ENCODE measurements at places on chromosomes 5 and 9.

- DNase-seq: no peak
Observed at GRCh38 chr5:76497065-76497460, 94.0 kb downstream of the IQGAP2 start.

- DNase-seq: no peak
Observed at GRCh38 chr5:54742417-54742891, 224.9 kb downstream of the SNX18 start.

DNA sequence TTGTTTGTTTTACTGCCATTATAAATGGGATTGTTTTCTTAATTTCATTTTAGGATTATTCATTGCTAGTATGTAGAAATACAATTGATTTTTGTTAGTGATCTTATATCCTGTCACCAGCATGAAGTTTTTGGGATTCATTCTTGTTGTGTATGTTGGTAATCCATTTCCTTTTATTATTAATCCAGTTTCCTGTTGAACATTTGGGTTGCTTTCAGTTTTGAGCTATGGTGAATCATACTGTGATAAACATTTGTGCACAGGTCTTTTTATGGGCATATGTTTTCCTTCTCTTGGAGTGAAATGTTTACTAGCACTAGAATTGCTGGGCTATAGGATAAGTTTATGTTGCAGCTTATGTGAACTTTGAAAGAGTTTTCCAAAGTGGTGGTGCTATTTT is 69.6 kb downstream of the MAN2A1 start:
- DNase-seq: no peak

- no peak for DNase-seq
Observed at GRCh38 chr5:179832039-179832745, 11.5 kb downstream of the SQSTM1 start.

GRCh38 chr5:119330367-119331183 is 25.2 kb upstream of the TNFAIP8 start:
- no peak for DNase-seq

DNA sequence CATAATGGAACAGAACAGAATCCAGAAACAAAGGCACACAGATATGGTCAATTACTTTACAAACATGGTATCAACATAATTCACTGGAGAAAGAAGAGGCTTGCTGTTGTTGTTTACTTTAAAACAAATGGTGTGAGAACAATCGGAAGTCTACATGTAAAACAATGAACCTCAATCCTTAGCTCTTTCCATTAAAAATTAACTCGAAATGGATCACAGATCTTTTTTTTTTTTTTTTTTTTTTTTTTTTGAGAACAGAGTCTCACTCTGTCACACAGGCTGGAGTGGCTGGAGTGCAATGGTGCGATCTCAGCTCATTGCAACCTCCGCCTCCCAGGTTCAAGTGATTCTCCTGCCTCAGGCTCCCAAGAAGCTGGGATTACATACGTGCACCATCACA is 9.8 kb downstream of the SEMA4D start:
- DNase-seq: no peak

DNA sequence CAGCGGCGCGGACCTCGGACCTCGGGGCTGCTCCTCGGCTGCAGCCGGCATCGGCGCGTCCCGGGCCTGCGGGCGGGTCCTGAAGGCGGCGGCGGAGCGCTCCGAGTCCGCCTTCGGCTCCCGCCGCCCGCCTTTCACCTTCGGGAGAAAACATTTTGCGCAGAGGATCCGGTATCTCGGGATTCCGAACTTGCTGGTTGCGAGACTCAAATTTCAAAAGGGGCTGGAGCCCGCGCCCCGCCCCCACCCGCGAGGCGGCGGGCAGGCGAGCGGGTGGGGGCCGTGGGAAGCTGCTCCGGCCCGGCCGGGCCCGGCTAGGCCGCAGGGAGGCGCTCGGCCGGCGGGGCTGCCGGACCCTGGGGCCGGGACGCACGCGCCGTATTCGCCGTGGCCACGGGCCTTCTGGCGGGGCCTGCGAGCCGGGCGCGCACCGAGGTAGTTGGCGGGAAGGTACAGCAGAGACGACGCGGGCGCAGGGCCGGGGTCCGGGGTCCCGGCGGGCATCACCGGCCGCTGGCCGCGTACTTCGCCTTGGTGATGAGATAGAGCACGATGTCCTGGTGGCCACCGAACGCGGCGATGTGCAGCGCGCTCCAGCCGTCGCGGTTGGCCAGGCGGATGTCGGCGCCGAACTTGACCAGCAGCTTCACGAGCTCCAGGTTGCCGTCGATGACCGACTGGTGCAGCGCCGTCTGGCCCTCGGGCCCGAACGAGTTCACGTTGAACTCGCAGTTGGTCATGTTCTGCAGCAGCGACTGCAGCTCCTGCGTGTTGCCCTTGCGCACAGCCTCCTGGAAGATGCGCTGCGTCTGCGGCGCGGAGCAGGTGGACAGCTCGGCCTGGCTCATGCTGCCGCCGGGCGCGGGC is 757 bp downstream of the NRARP start:
- DNase-seq: no peak

DNA sequence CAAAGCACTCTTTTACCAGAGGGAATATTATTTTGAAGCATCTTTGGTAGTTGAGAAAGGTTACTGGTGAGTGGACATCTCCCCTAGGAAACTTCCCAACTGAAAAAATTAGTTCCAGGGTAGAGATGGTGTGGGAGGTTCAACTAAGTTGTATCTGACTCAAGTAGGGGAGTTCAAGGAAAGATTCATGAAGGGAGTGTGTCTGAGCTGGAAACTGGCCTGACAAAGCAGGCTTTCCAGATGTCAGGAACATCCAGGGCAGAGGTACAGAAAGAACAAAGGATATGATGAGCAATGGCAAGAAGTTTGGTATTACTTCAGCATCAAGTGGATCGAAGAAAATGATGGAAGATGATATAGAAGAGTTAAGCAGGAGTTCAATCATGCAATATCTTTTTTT is 458.0 kb upstream of the RIOK2 start:
- no peak for DNase-seq

- DNase-seq: no peak
Observed at GRCh38 chr5:134463991-134464760, 52.5 kb upstream of the CDKN2AIPNL start.

- no peak for DNase-seq
Observed at GRCh38 chr5:145943674-145944121, 7.3 kb downstream of the SH3RF2 start.

- peak; percentile 54 for DNase-seq
Observed at GRCh38 chr9:15509931-15510788, 610 bp downstream of the PSIP1 start.

- DNase-seq: no peak
Observed at GRCh38 chr5:157915638-157916037, 56.7 kb upstream of the CLINT1 start.

- no peak for DNase-seq
Observed at GRCh38 chr9:110936719-110937452, 101.4 kb downstream of the LPAR1 start.

DNA sequence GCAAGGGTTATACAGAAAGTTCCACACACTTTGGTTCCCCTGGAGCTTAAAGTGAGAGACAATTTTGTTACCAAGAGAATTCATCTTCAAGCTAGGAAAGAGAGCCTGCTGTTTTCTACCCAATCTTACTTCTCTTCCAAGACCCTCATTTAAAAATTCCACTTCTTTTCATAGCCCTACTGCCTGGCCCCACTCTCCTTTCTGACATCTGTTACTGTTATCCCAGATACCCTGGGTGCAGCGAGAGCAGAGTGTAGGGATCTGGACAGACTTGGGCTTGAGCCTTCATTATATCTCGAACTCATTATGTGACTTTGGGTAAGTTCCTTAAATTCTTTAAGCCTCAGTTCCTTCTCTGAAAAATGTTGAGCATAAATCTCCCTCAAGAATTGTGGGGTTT is 263.1 kb downstream of the ASTN2 start:
- no peak for DNase-seq

- DNase-seq: no peak
Observed at GRCh38 chr9:121362813-121363621, 7.0 kb downstream of the STOM start.

DNA sequence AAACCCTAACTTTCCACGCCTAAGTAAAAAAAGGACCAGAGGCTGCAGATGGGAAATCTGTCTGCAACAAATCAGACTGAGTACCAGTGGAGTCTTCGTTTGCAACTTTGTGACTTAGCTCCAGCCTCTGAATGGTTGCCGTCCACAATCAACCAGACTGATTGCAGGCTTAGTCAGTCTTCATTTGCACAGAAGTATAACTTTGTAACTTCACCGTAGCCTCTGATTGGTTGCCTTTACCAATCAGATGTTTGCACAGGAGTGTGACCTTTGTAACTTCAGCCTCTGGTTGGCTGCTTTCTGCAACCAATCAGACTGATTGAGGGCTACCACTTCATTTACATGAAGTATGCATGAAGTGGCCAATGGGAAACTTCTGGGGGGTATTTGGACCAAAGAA is 53.7 kb downstream of the TGFBR1 start:
- DNase-seq: no peak

- no peak for DNase-seq
Observed at GRCh38 chr9:83656032-83656680, 33.2 kb downstream of the IDNK start.

DNA sequence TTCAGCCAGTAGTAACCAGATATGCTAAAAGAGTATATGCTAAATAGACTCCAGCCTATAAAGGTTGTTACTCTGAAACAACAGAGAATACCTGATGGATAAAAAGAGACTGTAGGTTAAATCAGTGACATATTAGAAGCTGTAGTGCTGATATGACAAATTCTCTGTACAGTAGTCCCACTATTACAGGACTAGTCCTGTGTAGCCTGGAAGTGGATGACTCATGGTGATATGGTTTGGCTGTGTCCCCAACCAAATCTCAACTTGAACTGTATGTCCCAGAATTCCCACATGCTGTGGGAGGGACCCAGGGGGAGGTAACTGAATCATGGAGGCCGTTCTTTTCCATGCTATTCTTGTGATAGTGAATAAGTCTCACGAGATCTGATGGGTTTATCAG is 276.2 kb upstream of the POU5F2 start:
- DNase-seq: no peak

- DNase-seq: no peak
Observed at GRCh38 chr5:27590503-27590902, 552.1 kb upstream of the CDH9 start.

- DNase-seq: peak; percentile 39
Observed at GRCh38 chr9:122095010-122095767, 2.1 kb upstream of the TTLL11 start.

DNA sequence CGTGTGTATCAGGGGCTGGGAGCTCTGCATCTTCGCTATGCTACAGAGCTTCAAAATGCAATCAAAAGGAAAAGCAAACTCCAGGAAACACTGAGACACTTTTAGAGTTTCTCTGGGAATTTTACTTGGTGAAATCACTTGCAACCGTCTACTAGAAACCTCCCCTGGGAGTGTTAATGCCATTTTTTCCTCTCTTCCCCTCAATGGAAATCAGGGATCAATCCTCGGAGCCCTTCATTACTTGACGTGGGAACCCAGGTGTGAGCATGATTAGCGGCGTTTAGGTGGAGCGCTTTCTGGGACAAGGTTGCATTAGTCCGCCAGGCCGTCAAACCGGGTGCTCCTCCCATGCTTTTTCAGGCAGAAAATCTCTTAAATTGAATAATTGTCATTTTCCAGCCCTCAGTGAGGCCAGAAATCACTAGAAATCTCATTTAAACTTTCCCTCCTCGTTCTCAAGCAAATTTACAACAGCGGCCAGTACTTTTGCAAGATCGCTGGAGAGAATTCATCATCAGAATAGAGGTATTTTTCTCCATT is 191.3 kb downstream of the IRX1 start:
- DNase-seq: no peak

- DNase-seq: no peak
Observed at GRCh38 chr5:112929336-112930081, 7.5 kb upstream of the REEP5 start.

- no peak for DNase-seq
Observed at GRCh38 chr5:115807654-115808052, 8.8 kb downstream of the CDO1 start.

GRCh38 chr9:136881691-136882108 is 4.6 kb upstream of the TRAF2 start:
- peak; percentile 27 for DNase-seq

GRCh38 chr5:56829137-56829908 is 14.0 kb downstream of the MAP3K1 start:
- peak; percentile 59 for DNase-seq

GRCh38 chr5:139389701-139390638 is at the start of gene MZB1:
MZB1 (minus strand) TSS chr5:139389913; CDS start chr5:139389856, 57 bp downstream.
- DNase-seq: peak; percentile 50

DNA sequence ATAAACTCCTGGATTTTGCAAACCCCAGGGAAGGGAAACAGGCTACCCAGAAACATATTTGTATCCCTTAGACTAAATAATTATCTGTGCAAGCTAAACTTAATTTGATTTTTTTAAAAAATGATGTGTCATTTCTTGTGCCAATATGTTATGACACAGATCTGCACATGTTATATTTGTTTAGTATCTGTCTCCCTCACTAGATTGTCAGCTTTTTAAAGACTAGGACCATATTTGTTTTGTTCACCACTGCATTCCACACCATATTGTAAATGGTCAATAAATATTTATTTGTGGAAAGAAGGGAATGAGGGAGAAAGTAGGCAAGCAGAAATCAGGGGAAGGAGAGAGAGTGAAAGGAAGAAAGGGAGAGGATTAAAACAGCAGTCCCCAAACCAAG is 143.3 kb upstream of the TNPO1 start:
- no peak for DNase-seq

- DNase-seq: no peak
Observed at GRCh38 chr9:89481538-89481915, 16.4 kb downstream of the SEMA4D start.

DNA sequence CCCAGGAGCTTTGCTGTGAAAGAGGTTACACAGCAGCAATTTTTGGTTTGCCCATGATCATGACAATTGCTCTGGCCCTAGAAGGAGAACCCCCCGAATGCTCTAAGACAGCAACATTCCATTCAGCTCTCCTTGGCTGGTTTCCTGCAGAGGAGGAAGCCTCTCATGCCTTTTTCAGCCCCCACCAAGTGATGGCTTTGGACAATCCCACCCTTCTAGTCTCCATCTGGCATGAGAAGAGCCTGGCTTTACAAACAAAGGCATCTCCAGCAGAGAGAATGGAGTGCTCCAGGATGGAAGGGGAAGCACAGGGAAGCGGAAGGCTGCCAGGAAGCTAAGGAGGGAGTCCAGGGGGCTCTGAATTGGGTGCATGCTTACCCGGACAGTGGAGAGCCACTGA is 98.4 kb downstream of the CRB2 start:
- DNase-seq: no peak

- DNase-seq: no peak
Observed at GRCh38 chr9:130633336-130634190, 30.8 kb upstream of the PRDM12 start.

DNA sequence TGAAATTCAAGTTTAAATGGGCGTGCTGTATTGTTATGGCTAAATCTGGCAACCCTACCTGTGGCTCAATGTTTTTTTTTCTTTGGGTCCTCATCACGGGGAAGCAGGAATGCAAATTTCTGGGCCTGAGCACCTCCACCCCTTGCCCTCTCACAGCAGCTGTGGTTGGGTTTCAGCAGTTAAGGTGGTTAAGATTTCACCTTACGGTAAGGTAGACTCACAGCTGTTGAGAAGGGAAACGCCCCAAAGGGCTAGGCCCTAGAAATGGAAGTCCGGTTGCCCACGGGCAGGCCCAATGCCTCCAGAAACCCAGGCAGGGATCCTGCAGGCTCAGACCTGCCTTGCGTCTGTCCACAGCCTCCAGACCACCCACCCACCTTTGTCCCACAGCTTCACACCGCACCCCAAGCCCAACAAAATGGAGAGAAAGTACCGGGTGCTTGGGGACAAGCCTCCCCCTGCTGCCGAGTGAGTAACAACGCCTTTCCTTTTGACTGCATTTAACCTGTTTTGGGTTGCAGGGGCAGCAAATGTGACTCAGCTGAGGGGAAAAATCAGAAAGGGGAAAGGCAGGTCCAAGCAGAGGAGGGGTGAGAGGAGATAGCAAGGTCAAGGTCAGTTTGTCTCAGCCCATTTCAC is 48.1 kb upstream of the TDRD7 start:
- DNase-seq: no peak

Measured in activated CD4-positive, alpha-beta T cell treated with anti-CD3 and anti-CD28 coated beads, Interleukin-2, amount 50 U/mL, for 4 hours (primary cell).